ENCODE measurements at places on chromosomes 7 and 10.

DNA sequence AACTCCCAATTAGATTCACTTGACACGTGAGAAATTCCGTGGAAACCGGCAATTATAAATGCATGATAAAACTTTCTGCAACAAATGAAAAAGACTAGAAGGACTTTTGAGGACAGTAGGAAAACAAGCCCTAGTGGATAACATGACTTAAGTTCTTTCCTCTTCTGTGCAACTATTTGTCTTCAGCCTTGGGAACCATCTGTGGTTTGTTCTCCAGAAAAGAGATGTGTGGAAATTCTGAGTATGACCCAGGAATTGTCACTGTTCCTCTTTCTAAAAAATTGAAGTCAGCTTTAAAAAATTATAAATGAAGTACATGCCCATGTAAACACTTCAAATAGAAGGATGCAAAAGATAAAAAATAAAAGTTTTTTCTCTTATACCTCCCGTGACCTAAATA is 128.6 kb upstream of the SVIL start:
- DNase-seq, result no peak

GRCh38 chr10:555682-556350 is 133.7 kb downstream of the DIP2C start:
- no peak for DNase-seq

DNA sequence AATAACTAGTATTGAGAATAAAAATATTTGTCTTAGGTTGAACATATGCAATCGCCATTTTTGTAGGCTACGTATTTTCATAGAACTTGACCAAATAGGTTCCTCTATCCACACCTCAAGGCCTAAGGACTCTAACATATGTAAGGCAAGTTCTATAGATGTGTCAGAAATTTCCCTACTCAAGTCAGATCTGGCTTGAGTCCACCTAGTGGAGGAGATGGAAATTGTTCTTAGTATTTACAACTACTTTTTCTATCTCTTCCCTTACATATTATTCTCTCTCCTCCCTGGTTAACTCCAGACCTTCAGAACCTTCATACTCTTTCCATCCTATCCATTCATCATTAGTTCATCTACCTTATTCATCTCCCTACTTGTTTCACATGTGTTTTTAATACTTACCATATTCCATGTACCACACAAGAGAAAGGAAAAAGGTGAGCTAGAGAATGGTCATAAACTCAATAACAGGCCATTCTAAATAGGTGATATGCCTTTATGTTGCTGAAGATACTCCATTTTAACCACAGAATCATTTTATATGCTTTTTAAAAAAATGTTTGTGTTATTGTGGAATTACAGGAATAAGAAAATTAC is 174.5 kb upstream of the HDAC9 start:
- DNase-seq, result peak; percentile 1

GRCh38 chr7:114740941-114741340 is 181.0 kb upstream of the MDFIC start:
- no peak for DNase-seq

DNA sequence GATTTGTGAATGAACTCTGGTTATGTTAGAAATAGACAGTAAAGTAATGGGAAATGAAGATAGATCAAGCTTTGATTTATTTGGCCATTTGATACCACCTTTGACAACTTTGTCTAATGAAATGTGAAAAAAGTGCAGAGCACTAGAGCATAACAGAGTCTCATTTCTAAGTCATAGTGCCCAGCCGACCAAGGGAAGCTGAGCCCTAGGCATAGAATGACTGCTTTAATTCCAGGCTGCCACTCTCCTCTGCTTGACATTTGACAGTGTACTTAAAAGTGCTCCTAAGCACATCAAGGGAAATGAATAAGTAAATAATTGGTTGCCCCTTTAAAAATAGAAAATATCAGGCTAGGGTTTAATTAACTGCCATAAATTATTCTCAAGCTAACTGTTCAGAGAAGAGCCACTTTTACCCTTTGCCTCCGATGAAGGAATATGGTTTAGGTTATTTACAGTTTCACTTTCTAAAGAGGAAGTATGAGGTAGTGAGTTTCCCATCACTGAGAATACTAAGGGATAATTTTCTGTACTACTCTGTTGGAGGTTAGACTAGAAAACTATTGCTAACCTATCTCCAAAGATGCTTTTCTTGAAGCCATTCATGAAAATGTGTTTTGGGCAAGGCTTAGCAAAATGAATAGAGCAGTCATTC is 591.6 kb downstream of the REEP3 start:
- DNase-seq, result no peak

DNA sequence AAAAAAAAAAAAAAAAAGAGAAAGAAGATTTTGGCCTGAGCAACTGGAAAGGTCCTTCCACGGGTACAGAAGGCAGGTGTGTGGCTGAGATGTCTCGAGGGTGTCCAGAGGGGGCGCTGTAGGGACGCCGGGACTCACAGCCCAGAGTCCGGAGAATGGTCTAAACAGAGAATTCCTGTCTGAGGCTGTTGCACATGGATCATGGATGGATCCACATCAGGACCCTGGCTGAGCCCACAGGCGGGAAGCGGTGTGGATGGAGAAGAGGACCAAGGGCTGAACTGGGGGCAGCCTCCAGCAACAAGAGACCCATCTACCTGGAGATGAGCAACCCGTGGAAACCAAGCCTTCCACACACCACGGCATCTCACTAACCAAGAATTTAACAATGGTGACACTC is 55.0 kb downstream of the PKD1L1 start:
- peak; percentile 10 for DNase-seq

DNA sequence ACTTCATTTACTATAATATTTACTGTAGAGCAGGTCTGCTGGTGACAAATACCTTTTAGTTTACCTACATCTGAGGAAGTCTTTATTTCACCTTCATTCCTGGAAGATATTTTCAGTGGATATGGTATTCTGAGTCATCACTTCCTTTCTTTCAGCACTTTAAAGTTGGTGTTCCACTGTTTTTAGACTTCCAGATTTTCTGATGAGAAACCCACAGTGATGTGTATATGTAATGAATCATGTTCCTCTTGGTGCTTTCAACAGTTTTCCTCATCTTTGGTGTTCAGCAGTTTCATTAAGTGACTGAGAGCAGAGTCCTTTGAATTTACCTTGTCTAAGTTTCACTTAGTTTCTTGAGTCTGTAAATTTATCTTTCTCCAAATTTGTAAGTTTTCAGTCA is 36.4 kb downstream of the COPG2 start:
- no peak for DNase-seq

- DNase-seq, result no peak
These were observed 6.0 kb downstream of the ATP6V1F start for GRCh38 chr7:128868624-128869137.

- DNase-seq, result no peak
These were observed 20.0 kb downstream of the JAZF1 start for GRCh38 chr7:28160551-28160991.

DNA sequence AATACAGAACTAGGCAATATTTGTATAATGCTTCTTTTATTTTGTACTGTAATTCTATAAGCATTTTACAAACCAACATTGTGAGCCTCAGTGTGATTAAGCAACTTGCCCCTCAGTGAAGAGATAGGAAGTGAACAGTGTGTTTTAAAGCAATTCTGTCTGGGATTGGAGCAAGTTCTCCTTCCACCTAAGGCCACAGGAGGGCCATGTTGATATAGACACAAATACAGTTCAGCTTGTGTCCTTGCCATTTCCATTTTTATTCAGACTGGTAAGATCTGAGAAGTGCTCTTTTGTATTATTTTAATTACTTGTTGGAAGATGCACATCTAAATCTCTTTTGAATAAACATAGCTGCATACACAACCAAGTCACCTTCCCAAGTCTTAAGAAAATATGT is 416.3 kb upstream of the COBL start:
- no peak for DNase-seq

- no peak for DNase-seq
These were observed 47.7 kb upstream of the SFMBT2 start for GRCh38 chr10:7458556-7458955.

GRCh38 chr10:122116331-122116730 is 127.4 kb downstream of the TACC2 start:
- DNase-seq, result no peak

DNA sequence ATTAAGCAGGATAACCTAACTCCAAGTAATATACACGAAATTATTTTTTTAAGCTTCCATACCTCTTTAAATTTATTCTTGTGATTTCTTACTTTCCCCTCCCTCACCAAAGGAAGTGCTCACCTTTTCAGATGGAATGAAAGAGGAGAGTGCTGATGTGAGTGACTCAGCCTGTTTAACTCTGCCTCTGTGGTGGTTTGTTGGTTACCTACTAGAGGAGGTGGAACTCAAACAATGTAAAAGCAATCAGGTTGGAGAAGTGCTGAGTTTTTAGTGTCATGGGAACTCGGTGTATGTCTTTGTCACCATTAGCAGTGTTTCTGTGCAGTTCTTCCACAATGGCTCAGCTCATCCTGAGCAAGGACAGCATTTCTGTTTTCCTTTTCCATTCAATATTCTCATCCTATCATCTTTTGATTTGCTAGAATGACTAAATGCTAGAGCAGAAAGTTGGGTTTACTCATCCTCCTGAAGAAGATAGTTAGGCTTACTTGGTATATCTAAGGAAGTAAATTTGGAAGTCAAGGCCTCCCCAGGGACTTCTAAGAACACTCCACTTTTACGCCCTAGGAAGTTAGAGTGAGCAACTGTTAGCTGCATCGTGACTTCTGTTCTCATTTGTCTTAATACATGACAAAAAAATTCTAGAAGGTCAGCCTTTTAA is 6.0 kb downstream of the ADD3 start:
- DNase-seq, result no peak

DNA sequence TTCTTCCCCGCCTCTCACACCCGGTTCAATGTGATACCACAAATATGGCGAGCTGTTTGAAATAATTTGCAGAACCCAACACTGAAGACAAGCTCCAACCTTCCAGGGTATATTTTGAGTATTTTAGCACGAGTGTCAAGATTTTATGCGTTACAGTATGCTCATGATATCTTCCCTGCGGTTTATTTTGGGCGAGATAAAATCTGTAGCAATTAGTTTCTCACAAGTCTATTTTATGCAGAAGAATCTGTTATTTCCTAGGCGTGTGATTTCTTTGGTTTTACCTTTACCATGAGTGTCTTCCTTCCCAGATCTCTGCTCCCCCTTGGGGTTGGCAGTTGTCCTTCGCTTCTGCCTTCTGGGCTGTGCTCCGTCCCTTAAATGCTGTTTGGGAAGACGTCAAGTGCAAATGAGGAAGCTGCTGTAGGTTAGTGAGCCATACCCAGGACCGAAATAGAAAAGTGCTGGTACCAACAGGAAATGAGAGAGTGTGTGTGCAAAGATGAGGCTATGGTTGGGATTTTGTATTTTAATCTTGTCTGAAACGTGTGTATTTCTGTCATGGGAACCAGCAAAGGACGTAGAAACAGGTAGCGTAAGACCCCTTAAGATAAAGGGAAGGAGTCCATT is 299.8 kb downstream of the KLF6 start:
- peak; percentile 26 for DNase-seq

- DNase-seq, result no peak
These were observed 171.5 kb downstream of the C7orf25 start for GRCh38 chr7:42740408-42740807.

DNA sequence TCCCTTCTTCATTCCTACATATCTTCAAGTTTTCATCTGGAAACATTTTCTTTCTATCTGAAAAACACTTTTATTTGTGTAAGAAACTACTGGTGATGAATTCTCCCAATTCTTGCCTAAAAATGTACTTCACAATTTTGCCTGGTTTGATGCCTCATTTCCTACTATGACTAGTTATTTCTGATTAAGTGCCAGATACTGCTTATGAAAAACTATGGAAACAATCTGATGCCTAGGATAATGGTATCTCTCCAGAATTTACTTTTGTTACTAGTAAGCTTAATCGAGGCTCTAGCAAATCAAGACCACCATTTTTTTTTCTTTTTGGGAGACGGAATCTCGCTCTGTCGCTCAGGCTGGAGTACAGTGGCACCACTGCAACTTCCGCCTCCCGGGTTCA is 31.3 kb downstream of the CACUL1 start:
- DNase-seq, result no peak

DNA sequence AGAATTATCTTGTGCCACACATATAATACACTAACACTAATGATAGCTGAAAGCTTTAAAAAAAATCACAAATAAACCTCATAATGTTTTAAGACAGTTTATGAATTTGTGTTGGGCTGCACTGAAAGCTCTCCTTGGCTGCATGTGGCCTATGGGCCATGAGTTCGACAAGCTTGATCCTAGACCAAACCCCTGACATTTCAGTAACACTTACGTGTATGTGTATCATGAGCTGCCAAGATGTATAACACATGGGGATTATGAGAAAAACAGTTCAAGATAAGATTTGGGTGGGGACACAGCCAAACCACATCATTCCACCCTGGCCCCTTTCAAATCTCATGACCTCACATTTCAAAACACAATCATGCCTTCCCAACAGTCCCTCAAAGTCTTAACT is 823.8 kb downstream of the PCDH15 start:
- no peak for DNase-seq

DNA sequence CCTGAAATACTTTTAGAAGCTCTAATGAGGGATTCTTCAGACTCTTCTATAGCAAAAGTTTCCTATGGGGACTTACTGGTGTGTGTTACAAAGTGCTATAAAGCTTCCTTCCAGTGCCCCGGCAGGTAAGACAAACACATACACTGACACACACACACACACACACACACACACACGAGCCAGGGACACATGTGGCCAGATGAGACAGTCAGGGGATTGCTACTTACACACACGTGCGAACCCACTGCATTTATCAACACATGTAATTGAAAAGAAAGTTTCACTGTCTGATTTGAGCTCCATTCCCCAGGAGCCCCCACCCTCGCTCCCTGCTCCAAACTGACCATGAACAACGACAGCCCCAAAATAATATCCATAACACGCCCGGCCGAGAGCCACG is 119.8 kb downstream of the PRPF18 start:
- no peak for DNase-seq

- no peak for DNase-seq
These were observed 65.6 kb downstream of the DOCK4 start for GRCh38 chr7:112140600-112140999.

GRCh38 chr7:85226361-85227085 is 39.7 kb upstream of the SEMA3D start:
- DNase-seq, result no peak

GRCh38 chr10:96695366-96695765 is 24.9 kb downstream of the PIK3AP1 start:
- no peak for DNase-seq

All from GM19239 (cell line).